T-cell (primary cell): ENCODE measurements at places on chromosomes 3 and 15. TPM values are rescaled to one million over a fixed set of nuclear protein-coding genes. Genes with fewer than 3 reads are reported as not detected.

Gene SEC62
- 99.4 TPM for total RNA-seq

Gene MYO5C
- total RNA-seq = 0.53 TPM

Gene DGKG
- total RNA-seq = not detected

Gene C15orf62
- total RNA-seq = 3.2 TPM

GRCh38 chr3:28250999-28251398 lies 9.6 kb downstream of the CMC1 start:
- DNase-seq = no peak
- peak overlapping the region; percentile 44 for H3K27ac ChIP-seq
- H3K36me3 ChIP-seq = peaks cover 2% of the 10 kb centered on the region
- no peaks in the 10 kb centered on the region for H3K27me3 ChIP-seq
- H3K4me3 ChIP-seq = no peak overlapping the region
- peaks cover 7% of the 10 kb centered on the region for H3K4me1 ChIP-seq

DNA sequence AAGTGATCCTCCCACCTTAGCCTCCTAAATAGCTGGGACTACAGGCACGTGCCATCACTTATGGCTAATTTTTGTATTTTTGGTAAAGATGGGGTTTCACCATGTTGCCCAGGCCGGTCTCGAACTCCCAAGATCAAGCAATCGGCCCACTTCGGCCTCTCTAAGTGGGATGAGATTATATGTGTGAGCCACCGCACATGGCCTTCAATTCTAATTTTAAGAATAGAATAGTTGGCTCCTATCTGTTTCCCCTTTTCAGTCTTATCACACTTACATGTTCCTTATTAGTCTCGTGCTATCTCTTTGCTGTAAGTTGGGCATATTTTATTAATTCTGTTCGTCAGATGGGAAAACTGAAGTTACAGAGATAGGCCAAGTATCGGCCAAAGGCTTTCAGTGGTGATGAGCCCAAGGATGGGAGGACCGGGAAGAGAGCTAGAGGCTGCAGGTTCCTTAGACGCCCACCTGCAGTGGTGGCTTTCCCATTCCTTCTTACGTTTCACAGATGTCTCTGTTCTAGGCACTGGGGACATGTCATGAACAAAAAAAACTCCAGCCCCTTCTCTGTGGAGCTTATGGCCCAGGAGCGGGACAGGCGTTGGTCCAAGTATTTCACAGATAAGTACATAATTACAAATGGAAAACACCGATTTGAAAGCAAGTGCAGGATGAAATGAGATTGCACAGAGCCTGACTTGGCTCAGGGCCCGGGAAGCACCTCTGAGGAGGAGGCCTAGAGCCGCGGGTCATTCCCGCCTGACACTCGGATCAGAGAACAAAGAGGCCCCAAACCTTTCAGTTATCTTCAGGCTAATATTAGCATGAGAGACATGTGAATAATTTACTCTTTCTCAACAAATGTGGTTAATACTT lies 91.1 kb upstream of the KLF13 start:
- H3K4me1 ChIP-seq = peaks cover 4% of the 10 kb centered on the region
- no peak for DNase-seq
- no peaks in the 10 kb centered on the region for H3K36me3 ChIP-seq
- H3K27me3 ChIP-seq = no peaks in the 10 kb centered on the region
- H3K27ac ChIP-seq = no peak overlapping the region

- H3K27me3 ChIP-seq = peaks cover 48% of the 10 kb centered on the region
- no peak overlapping the region for H3K4me3 ChIP-seq
- no peaks in the 10 kb centered on the region for H3K36me3 ChIP-seq
- no peak for DNase-seq
- no peak overlapping the region for H3K27ac ChIP-seq
- H3K4me1 ChIP-seq = no peaks in the 10 kb centered on the region
Measured at GRCh38 chr3:53843195-53844177, 2.7 kb downstream of the CHDH start.

GRCh38 chr3:12338595-12339546 lies 50.0 kb downstream of the PPARG start:
- H3K4me3 ChIP-seq = no peak overlapping the region
- H3K27ac ChIP-seq = no peak overlapping the region
- H3K36me3 ChIP-seq = no peaks in the 10 kb centered on the region
- no peak for DNase-seq
- H3K27me3 ChIP-seq = no peaks in the 10 kb centered on the region

DNA sequence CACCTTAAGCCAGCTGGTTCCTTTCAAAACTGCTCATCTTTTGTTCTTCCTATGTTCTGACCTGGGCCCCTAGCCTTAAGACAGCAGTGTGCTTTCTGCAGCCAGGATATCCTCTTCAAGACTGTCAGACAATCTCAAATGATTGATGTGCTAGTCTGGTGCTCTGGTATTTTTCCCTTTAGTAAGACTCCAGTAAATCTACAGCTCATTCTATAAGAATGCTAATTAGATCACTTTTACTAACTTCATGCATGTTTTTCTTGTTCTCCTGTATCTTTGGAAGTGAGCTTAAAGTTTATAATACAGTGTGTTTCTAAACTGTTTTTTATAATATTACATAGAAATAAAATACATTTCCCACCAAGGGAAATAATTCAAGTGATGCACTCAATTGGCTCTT lies 220.9 kb upstream of the NANOGP8 start:
- no peaks in the 10 kb centered on the region for H3K4me1 ChIP-seq
- H3K4me3 ChIP-seq = no peak overlapping the region
- H3K27me3 ChIP-seq = no peaks in the 10 kb centered on the region
- DNase-seq = no peak

DNA sequence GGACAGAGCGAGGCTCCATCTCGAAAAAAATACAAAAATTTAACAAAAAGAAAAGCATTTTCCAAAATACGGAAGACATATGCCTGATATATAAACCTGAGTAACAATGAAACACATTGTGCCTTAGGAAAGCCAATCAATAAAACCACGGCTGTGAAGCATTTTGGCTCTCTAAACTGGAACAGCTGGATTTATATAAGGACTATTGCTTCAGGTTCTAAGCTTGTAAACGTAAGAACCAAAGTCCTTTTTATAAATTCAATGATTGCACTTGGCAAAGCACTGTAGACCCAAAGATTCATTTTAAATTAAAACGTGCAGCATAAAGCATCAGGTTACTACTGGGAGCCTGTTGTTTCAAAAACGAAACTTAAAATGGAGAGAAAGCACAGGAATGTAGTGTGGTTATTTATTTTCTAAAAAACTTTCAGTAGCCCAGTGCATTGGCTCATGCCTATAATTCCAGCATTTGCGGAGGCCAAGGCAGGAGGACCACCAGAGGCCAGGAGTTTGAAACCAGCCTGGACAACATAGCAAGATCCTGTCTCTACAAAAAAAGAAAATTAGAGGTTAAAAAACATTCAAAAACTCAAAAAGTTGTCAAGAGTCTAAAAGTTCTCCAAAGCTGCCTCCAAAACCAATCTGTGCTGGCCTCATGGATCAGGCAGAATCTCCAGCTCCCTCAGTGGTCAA lies 61.5 kb downstream of the USF3 start:
- H3K27me3 ChIP-seq = no peaks in the 10 kb centered on the region
- no peak overlapping the region for H3K27ac ChIP-seq
- DNase-seq = no peak
- H3K36me3 ChIP-seq = no peaks in the 10 kb centered on the region
- H3K4me1 ChIP-seq = no peaks in the 10 kb centered on the region
- no peak overlapping the region for H3K4me3 ChIP-seq

DNA sequence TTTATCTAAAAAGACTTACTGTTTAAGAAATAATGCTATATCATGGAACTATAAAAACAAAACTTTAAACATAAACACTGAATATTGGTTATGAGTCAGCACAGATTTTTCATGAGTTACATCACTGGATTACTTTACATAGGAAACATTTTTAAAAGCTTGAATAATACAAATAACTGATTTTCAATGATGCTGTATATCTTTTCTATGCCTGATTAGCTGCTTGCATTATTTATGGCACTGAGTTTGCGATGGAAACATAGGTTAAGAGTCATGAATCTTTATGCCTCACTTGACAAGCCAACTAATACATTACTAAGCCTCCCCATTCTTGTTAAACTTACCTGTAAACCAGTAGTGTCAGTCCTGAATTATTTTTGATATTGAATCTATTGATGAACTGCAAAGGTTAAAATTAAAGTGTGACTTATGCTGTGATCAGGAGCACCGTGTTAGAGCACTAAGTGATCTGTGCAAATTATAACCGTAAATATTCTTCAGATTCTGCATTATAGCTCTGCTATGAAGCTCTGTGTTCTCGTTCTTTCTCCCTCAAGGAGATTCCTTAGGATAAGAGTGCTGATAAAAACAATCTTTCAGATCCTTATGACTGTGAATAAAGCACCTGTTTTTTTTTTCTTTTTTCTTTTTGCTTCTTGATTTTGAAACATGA lies 437.3 kb upstream of the BCHE start:
- no peak overlapping the region for H3K27ac ChIP-seq
- no peak for DNase-seq
- H3K4me3 ChIP-seq = no peak overlapping the region
